Hematopoietic multipotent progenitor cell treated with erythropoietin and hydrocortisone succinate and interleukin-3 and kit ligand, for 4 days (in vitro differentiated cells): ENCODE measurements at places on chromosomes 3 and 15.

DNA sequence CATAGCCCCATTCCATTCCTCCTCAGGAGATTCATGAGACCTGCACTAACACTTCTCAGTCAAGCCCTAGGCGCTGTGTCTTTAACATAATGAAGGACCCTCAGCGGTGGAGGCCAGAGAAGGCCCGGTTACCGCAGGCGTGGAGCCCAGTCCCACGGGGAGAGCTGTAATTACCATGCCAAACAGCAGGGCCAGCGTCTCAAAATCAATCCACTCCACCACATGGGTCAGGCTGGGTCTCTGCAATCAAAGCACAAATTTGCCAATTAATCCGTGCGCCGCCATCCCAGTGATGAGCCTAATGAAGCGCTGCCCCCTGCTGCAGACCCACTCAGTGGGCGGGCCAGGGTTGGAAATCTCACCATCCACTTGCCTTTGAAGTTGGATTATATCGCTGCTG is 109.7 kb downstream of the OCA2 start:
- DNase-seq = no peak

DNA sequence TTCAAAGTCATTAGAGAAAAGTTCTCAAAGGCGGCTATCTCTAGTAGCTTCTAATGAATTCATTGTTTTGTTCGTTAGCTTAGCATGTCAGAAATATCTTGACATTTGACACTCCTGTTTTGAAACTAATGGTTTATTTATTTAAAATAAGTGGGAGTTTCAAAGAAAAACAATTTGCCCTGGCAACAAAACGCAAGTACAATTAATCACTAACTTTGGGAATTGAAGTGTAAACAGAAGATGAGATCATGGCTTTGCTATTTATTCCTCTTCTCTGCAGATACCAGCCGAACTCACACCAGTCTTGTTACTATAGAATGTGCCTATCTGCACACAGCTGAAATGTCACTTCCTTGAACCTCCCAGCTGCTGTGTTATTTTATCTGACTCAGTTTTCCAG is 27.5 kb downstream of the MASP1 start:
- DNase-seq = no peak

DNA sequence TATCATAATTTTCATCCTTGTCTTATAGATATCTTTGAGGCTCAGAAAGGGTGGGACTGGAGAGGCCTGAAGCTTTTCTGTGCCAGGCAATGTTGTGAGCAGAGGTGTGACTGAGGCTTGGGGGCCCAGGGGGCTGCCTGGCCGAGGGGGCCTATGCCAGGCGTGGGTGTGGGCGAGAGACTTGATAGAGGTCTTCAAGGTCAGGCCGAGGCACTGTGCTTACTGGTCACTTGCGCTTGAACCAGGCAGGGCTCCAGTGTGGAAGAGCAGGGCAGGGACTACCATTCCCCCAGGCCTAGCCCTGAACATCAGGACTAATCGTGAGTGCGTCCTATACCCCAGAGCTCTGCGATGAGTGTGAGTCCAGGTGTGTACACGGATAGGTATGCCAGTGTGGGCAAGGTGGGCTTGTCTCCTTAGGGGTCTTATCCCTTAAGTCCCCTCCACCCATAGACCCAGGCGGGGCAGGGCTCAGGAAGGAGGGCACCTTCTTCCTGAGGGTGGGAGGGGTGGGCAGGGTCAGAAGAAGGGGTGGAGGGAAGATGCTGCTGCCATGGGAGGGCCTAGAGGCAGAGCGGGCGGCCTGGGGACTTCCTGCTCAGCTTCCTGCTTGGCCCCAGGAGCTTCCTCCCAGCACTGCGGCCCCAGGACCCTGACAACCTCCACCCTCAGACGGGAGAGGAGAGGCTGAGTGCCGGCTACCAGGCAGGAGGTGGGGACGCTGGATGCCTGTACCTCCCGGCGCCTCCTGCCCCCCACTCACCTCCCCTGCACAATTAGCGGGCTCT is 84.7 kb downstream of the LINGO1 start:
- DNase-seq = peak; percentile 49

DNA sequence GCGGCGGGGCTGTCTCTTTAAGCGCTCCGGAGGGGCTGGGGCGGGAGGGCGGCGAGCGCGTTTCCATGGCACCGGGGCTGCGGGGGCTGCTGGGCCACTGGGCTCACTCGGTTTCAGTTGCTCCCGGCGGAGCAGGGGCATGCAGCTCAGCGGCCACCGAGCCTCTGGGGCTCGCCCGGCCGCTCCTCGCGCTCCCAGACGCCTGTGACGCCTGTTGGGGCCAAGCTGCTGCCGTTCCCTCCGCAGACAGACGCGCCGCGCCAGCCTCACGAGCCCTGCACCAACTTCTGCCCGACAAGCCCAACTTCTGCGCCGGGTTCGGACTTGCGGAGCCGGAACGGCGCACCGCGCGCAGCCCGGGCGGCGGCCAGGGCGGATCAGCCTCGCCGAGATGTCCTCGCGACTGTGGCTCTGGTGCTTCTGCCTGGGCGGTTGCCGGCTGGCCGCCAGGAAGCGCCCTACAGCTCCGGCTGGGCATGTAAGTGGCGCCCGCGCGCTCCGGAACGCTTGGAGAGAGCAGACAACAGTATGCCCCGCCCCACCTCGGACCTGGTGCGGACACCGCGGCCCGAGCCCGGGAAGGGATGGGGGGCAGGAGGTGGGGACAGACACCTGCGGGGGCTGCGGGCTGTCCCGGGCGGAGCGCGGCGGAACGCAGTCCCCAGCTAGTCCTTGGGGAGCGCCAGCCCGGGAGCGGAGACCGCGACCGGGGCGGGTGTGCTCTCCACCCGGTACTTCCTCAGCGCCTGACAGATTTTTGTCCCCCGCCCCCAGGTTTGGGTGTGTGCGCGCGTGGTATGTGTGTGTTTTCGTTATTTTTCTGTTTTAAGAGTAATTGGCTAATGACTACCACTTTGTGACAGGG is 154.1 kb upstream of the GOLIM4 start:
- DNase-seq = peak; percentile 94

GRCh38 chr3:70049761-70050160 is 50.2 kb downstream of the SAMMSON start:
- DNase-seq = no peak

GRCh38 chr15:25936004-25936403 is 72.9 kb upstream of the ATP10A start:
- DNase-seq = no peak

DNA sequence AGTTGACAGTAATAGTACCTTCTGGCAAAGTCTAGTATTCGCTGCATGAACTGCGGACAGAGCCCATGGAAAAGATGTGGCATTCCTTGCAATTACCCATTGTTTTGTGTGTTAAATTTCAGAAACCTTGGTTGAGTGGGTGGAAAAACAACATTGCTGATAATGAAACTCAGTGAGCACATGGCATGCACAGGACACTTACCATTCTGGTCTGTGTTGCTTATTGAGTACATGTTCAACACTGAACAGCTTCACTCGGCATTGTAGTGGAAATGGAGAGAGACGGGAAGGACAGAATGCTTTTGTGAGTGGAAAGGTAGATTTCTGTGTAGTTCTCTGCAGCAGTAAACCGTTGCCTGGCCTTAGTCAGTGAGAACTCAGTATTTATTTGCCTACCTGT is 165.3 kb downstream of the FNDC3B start:
- DNase-seq = no peak
